ENCODE measurements at places on chromosomes 5 and 9.

DNA sequence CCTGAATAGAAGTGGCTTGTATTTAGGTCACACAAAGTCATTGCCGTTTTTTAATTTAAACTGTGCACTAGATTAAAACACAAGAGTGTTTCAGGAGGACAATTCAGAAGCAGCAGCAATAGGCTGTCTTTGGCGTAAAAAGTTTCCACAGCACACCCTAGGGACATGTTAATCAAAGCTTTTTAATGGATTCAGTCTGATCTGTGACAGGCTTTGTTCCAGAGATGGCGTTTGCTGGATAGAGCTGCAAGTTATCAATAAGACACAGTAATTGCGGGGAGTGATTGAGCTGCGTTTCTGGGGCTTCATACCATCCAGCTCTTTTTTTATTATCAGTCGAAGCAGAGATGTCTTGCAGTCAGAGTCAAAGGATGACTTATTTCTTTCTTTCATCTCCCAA, 300.3 kb downstream of the ZNF608 start:
- no peak for DNase-seq
- no peak overlapping the region for H3K27ac ChIP-seq
- H3K4me1 ChIP-seq = peaks cover 49% of the 10 kb centered on the region
- no peak overlapping the region for H3K4me3 ChIP-seq

GRCh38 chr9:29939559-29939958, 2366.3 kb upstream of the C9orf72 start:
- H3K4me1 ChIP-seq = no peaks in the 10 kb centered on the region
- H3K4me3 ChIP-seq = no peak overlapping the region
- no peaks in the 10 kb centered on the region for H3K36me3 ChIP-seq
- H3K27me3 ChIP-seq = no peaks in the 10 kb centered on the region

DNA sequence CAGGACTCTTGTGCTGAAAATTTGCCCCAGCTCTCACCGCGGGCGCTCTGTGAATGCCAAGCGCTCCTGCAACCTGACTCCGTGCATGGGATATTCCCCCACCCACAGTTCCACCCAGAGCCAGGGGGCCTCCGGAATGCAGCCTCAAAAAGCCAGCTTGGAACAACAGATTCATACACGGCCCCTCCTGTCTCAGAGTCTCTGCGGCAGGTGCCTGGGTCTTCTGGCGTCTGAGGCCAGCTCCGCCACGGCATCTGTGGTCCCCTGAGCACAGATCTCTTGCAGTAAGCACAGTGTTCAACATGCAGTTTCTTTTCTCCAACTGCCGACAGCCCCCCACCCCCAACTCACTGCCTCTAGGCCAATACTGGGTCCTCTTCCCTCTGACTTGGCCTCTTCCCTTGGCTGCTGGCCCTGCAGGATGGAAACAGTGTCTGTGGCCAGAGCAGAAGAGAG, 355.7 kb upstream of the IRX2 start:
- H3K27ac ChIP-seq = no peak overlapping the region
- no peak overlapping the region for H3K4me3 ChIP-seq
- no peak for DNase-seq
- H3K4me1 ChIP-seq = no peaks in the 10 kb centered on the region

DNA sequence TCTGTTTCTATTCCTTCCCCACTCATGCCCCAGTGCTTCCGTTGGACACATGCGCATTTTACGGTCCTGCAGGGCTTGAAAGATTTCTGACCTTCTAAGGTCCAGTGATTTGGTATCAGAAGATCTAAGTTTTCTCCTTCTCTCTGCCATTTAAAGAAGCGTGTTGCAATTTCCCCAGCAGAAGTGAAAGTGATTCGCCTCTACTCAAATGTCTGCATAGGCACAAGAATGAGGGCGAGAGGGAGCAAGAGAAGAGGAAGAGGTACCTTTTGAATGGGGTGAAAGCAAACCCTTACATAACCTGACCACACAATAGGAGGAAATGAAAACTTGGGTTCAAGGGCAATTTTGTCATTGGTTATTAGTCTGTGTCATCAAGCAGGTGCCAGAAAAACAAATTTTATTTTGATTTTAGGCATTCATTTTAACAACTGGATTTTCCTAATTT, 31.7 kb upstream of the NR3C1 start:
- H3K27me3 ChIP-seq = no peaks in the 10 kb centered on the region
- H3K4me1 ChIP-seq = peaks cover 18% of the 10 kb centered on the region
- no peak for DNase-seq
- peak overlapping the region; percentile 26 for H3K4me3 ChIP-seq

DNA sequence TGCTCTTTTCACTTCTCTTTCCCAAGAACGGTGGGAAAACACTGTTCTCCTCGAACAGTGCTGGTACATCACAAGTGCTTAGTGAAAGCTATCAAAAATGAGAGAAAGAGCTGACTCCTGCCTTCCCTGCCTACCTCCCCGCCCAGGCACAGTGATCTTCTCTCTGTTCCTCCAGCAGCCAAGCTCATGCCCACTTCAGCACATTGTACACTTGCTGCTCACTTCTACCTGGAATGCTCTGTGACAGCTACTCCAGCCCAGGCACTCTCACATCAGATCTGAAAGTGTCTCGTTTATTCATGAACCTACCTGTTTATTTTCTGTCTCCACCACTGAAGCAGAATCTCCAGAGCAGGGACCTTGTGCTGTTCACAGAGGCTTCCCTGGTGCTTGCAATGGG, 1.8 kb downstream of the SLC35D2 start:
- H3K27me3 ChIP-seq = no peaks in the 10 kb centered on the region
- DNase-seq = no peak
- peak overlapping the region; percentile 86 for H3K4me3 ChIP-seq
- peaks cover 64% of the 10 kb centered on the region for H3K4me1 ChIP-seq
- H3K36me3 ChIP-seq = no peaks in the 10 kb centered on the region

GRCh38 chr9:11726659-11727058, 966.5 kb upstream of the TYRP1 start:
- H3K4me3 ChIP-seq = no peak overlapping the region
- DNase-seq = no peak
- H3K36me3 ChIP-seq = no peaks in the 10 kb centered on the region

DNA sequence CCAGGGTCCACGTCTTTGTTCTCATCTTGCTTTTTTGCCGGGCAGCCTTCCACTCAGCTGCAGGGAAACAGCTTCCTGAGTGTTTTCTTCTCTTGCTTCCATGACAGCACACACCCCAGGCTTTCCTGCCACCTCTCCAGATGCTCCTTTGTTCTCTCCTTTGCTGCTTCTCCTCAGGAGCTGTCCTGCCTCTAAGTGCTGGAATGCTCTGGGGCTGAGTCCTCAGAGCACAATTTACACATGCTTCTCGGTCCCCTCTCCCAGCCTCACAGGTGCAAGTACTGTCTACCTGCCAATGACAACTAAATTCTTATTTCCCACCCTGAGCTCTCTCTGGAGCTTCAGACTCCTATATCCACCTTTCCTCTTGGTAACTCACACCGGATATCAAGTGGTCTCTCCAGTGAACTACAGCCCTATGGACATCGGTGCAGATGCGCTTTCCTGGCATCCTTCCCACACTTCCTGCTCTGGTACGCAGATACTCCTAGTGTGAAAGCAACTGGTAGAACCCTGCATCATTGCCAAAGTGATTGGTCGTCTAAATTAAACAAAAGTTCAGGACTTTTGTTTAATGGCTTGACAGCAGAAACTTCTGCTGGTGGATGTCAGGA, 13.4 kb upstream of the ACSL6 start:
- H3K27me3 ChIP-seq = peaks cover 41% of the 10 kb centered on the region
- no peak overlapping the region for H3K27ac ChIP-seq
- no peak for DNase-seq
- no peak overlapping the region for H3K4me3 ChIP-seq
- H3K36me3 ChIP-seq = no peaks in the 10 kb centered on the region

- no peak overlapping the region for H3K4me3 ChIP-seq
- no peaks in the 10 kb centered on the region for H3K36me3 ChIP-seq
- DNase-seq = no peak
- H3K4me1 ChIP-seq = peaks cover 8% of the 10 kb centered on the region
- H3K27me3 ChIP-seq = peaks cover 85% of the 10 kb centered on the region
Measured at GRCh38 chr9:133664173-133665050, 28.2 kb downstream of the DBH start.

GRCh38 chr9:4126184-4126865, 173.5 kb downstream of the GLIS3 start:
- H3K4me3 ChIP-seq = no peak overlapping the region
- H3K4me1 ChIP-seq = no peaks in the 10 kb centered on the region
- H3K27ac ChIP-seq = no peak overlapping the region
- no peak for DNase-seq
- no peaks in the 10 kb centered on the region for H3K27me3 ChIP-seq

DNA sequence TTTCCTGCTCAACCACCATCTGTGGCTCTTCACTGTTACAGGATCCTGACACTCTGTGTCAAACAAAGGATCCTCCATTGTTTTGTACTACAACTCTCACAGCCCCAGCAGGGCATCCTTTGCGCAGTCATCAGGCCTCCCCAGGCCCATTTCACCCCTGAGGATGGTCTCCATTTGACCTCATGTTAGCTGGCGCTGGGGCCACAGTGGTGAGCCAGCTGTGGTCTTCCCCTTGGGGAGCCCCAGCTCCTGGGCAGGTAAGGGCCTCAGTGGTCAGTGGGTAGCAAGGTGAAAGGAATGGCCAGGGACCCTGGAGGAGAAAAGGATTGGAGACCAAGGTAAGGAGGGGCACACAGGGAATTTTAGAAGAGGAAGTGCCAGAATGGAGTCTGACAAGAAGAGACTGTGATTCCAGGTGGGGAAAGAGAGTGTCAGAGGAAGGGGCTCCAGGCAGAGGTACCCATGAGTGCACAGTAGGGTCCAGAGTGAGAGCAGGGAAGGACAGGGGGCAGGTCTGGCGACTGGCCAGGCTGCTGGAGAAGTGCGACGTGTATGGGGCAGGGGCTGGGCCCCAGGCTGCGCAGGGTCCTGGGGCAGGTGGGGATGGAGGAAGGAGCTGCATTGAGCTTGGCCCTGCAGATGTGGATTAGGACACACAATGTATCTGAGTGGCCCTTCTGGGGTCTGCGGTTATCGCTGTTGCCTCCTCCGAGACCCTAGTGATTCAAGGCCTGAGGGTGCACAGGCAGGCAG, 109.9 kb downstream of the PHF2 start:
- no peak overlapping the region for H3K4me3 ChIP-seq
- no peak for DNase-seq
- no peaks in the 10 kb centered on the region for H3K36me3 ChIP-seq
- H3K27me3 ChIP-seq = no peaks in the 10 kb centered on the region
- no peak overlapping the region for H3K27ac ChIP-seq

DNA sequence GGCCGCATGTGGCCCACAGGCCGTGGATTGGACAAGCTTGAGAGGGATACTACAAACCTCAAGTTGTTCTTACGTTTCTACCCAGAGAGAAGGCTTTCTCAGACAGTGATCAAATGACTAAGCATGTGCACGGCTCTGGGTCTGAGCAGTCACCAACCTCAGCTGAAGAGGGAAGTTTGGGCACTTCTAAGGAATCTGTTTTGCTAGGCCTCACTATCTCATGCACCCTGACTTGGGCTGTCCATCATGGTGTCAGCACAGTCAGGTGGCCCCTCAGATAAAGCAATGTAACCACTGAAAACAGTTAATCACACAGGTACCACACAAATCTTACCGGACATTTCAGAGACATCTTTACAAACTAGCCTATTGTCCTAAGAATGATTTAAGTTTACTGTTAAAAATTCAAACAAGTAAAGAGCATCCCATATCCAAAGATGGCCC, 24.6 kb downstream of the CSF2 start:
- no peak for DNase-seq
- H3K36me3 ChIP-seq = no peaks in the 10 kb centered on the region
- peaks cover 20% of the 10 kb centered on the region for H3K4me1 ChIP-seq
- H3K4me3 ChIP-seq = no peak overlapping the region
- H3K27me3 ChIP-seq = peaks cover 3% of the 10 kb centered on the region
